ENCODE measurements at places on chromosomes 3 and 15.

GRCh38 chr15:41827290-41827879 is 507 bp upstream of the JMJD7 start:
- DNase-seq: no peak

- DNase-seq: peak; percentile 71
These were observed 27.6 kb upstream of the ANKDD1A start for GRCh38 chr15:64883997-64884511.

- DNase-seq: no peak
These were observed 850.0 kb downstream of the EPHA3 start for GRCh38 chr3:89957451-89957850.

DNA sequence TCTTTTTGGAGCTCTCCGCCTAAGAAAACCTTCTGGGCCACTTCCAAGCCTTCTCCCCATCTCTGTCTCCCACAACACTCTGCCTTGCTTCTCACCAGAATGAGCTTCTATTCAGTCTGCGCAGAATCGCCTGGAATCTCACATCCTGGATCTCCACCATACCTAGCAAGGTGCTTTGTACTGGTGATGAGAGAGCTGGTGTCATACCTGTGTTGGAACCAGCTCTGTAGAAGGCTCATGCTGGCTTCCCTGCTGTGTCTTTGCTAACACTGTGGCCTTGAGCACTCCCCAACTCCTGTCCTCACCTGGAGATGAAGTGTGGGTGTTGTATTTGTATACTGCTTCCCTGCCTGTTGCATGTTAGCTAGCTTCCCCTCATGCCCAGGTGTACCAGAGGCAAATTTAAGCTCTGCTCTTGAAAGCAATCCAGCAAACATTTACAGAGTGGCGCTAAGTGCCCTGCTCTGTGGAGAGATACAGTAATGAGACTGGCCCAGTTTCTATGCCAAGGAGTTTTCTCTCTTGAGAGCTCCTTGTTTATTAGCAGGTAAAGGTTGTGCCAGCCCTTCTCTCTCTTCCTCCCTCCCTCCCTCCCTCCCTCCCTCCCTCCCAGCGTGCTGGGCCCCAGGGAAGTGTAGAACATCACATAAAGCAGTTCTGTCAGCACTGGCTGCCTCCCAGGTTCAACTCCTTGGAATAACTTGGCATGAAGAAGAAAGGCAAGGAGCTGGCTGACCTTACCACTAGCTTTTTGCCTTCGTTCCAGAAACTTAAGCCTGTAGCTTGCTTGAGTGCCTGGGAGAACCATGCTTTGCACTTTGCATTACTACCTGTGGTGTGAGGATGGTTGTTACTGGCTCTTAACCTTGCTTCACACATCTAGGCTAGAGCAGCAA is 54.9 kb downstream of the TRIM71 start:
- no peak for DNase-seq

- no peak for DNase-seq
These were observed 346.6 kb downstream of the EPHB1 start for GRCh38 chr3:135141672-135142071.

GRCh38 chr15:64842986-64843561 is 1.4 kb downstream of the PLEKHO2 start:
- no peak for DNase-seq

DNA sequence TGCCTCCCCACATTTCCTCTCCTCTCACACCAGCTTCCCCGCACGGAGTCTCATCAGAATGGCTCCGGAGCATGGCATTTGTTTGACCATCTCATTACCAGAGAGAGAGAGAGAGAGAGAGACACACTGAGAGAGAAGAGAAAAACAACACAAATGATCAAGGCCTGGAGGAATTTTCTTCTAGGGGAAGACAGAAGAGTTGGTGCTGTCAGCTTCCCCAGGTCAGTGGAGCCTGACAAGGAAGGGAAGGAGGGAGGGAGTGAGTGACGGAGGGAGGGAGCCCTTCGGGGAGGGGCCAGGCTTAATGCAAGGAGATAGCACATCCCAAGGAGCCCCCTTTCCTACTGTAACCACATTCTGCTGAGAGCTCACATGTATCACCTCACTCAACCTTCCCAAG is 9.1 kb downstream of the ST8SIA2 start:
- DNase-seq: no peak

DNA sequence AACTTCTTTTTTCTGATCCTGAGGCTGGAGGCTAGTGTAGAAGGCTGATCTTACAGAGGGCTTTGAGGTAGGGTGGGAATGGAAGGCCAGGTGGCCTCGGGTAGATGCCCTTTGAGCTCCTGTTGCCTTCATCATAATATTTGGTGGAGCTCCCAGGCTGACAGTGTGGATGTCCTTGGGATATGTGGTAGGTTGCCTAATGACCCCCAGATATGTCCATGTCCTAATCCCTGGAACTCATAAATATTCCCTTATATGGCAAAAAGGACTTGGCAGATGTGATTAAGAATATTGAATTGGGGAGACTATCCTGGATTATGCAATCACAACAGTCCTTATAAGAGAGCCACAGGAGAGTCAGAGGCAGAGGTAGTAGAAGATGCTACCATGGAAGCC is 5.5 kb downstream of the ADAMTSL3 start:
- no peak for DNase-seq

DNA sequence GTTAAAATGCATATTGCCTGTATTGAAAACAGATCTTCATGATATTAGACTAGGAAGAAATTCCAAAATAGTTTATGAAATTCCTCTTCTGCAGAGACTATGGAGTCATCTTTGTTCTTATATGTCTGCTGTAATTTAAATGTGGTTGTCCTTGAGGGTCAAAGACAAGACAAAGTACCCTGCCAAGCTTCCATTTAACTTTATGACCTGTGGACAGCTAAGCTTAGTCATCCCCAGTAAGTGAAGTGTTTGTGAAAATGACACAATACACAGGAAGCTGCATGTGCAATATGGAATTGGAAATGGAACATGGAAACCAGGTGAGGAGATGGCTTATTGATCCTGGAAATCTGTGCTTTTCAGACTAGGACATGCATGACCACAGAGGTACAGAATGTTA is 68.5 kb upstream of the GBE1 start:
- DNase-seq: no peak

- no peak for DNase-seq
These were observed 109.7 kb downstream of the OCA2 start for GRCh38 chr15:27989427-27989826.

DNA sequence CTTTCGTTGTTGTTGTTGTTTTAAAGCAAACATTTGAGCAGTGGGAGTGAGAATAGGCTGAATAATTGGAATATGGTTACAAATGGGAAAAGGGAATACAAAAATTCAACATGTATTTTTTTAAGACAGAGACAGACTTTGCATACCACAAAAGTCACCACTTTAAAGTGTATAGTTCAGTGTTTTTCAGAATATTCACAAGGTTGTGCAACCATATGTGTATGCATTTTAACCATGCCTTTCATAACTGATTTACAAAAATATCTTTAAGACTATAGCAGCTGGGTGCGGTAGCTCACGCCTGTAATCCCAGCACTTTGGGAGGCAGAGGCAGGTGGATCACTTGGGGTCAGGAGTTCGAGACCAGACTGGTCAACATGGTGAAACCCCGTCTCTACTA is 41.3 kb downstream of the EHHADH start:
- DNase-seq: no peak

GRCh38 chr15:73809728-73810501 is 56.8 kb upstream of the INSYN1 start:
- DNase-seq: peak; percentile 41

GRCh38 chr15:63492541-63493077 is 11.8 kb upstream of the USP3 start:
- DNase-seq: no peak

GRCh38 chr3:128131897-128132646 is 8.5 kb upstream of the RUVBL1 start:
- no peak for DNase-seq

DNA sequence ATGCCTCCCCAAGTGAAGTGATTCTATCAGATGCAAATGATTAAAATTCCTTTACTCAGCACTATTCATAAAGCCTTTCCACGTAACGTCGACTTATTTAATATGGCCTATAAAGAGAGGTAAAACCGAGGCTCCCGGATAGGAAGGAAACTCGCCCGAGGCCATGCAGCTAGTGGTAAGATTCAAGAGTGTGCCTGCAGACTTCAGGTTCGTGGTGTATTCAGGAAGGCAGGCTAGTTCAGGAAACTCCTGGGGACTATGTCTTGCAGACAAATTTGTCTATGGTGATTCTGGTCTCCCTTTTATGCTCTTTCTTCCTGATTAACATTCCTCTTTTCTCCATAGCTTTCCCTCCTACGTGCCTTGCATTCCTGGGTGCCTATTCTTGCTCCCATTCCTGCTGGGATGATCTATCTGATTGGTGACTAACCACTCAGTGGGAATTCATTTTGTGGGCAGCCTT is 150.7 kb downstream of the SST start:
- peak; percentile 57 for DNase-seq

DNA sequence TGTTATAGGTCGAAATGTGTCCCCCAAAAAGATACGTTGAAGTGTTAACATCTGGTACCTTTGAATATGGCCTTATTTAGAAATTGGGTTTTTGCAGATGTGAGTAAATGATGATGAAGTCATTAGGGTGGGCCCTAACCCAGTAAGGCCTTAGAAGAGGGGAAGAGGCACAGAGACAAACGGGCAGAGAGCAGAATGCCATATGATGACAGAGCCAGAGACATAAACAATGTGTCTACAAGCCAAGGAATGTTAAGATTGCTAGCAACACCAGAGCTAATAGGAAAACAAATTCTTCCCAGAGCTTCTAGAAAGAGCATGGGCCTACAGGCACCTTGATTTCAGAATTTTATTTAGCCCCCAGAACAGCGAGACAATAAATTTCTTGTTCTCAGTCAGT is 693.1 kb upstream of the NECTIN3 start:
- DNase-seq: no peak

GRCh38 chr3:57078635-57079473 is 18.4 kb downstream of the SPATA12 start:
- DNase-seq: peak; percentile 74

DNA sequence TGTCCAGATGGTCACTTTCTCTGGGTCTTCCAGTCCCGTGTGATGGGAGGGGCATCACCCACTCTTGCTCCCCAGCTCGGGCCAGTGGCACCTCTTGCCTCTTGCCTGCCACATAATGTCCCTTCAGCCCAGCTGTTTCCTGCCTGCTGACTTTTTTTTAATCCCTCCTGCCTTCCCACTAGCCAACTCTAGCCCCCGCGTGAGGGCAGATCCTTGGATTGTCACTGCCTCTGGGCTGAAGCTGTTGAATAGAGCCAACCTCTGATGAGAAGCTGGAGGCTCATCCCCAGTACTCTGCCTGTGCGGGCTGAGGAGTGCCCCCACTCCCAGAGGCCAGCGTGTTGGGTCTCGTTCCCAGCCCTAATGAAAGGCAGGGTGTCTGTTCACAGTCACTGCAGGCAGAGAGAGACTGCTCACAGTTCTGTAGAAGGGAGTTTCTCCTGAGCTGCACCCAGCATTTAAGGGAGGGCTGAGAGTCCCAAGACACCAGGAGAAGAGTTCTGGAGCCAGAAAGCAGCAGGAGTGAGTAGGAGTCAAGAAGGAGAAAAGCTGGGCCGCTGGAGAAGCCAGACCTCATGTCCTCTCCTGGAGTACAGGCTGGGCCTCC is 30.1 kb upstream of the TIMP4 start:
- no peak for DNase-seq

DNA sequence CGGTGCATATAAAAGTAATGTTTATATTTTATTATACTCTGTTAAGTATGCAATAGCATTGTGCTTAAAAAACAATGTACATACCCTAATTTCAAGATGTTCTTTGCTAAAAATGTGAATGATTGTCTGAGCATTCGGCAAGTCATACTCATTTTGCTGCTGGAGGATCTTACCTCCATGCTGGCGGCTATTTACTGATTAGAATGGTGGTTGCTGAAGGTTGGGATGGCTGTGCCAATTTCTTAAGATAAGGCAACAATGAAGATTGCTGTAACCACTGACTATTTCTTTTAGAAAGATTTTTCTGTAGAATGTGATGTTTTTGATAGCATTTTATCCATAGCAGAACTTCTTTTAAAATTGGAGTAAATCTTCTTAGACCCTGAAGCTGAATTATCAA is 932.7 kb downstream of the ZPLD1 start:
- no peak for DNase-seq

DNA sequence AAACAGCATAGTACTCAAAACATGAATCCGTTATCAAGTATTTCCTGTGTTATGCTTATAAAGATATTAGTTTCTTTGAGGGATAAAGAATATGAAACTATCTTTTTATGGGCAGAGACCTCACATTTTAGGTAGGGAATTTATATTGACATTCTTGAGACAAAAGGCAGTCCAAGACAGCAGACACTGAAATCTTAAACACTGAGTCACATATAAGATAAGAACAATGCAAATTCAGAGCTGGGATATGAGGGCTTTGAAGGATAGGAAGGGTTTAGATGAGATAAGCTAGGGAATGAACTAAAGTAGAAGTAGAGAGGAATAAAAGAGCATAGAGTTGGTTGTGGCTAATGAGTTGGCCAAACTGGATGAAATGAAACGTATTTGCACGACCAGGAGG is 58.4 kb downstream of the ASTE1 start:
- DNase-seq: no peak

- DNase-seq: peak; percentile 38
These were observed 33.6 kb upstream of the OCA2 start for GRCh38 chr15:28132524-28133275.

GRCh38 chr3:21524133-21524532 is 226.9 kb downstream of the ZNF385D start:
- no peak for DNase-seq

- DNase-seq: no peak
These were observed 770.9 kb downstream of the TUSC7 start for GRCh38 chr3:117480525-117480924.

DNA sequence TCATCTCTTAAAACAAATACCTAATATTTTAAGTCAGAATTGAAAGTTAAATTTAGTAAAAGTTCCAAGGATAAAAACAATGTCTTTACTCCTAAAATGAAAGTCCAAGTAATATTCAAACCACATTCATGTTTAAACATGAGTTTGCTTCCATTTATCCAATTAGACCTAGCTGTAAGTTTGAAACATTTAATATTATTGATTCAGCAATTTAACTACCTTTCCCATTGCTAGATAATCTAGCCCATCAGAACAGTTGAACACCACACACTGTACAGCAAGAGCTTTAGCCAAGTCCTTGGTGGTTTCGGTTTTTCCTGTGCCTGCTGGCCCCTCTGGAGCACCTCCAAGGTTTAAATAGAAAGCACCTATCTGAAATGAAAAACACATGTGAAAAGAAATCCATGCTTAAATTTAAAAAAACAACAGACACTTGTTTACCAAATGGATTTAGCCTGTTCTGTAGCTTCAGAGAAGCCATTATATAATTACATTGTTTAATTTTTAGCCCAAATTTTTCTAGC is 97.8 kb downstream of the DNAH12 start:
- DNase-seq: no peak

DNA sequence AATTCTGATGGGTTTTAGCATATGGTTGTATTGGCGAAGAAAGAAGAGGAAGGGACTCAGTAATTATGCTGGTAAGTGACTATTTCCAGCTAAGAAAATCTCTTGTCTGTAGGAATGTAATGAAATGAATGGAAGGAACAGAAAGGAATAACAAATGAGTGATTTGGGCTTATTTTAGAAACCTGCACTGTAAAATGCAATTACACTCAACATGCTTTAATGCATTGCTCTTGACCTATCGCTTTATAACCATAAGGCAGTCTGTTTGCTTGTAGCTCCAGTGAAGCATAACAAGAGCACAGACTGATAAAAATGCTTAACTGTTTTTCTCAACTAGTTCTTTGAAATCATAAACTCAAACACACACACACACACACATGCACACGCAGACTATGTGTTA is 549.0 kb downstream of the ROBO2 start:
- no peak for DNase-seq

All from H54 (cell line).